ENCODE measurements at places on chromosomes 5 and 9. TPM values are rescaled to one million over a fixed set of nuclear protein-coding genes. Genes with fewer than 3 reads are reported as not detected.

The BHMT gene
- 9.7 TPM for polyA plus RNA-seq

The CLIC3 gene
- polyA plus RNA-seq: 45.0 TPM

The ANKH gene
- polyA plus RNA-seq: 27.6 TPM

The QRFP gene
- polyA plus RNA-seq: 0.74 TPM

The LCN10 gene
- polyA plus RNA-seq: not detected

The MEIKIN gene
- polyA plus RNA-seq: not detected

The SPAG8 gene
- polyA plus RNA-seq: 0.55 TPM

The CATSPER3 gene
- 0.59 TPM for polyA plus RNA-seq

The GNAQ gene
- 25.7 TPM for polyA plus RNA-seq

The CNOT8 gene
- polyA plus RNA-seq: 46.7 TPM

The TYRP1 gene
- 10.3 TPM for polyA plus RNA-seq

The PPP3R2 gene
- not detected for polyA plus RNA-seq

The NTRK2 gene
- 3.4 TPM for polyA plus RNA-seq

The FOXD4L6 gene
- polyA plus RNA-seq: not detected

The TOMM5 gene
- 283 TPM for polyA plus RNA-seq

The RASGEF1C gene
- not detected for polyA plus RNA-seq

The OR5C1 gene
- not detected for polyA plus RNA-seq

The ANKRD18A gene
- polyA plus RNA-seq: 0.36 TPM

The KLF4 gene
- polyA plus RNA-seq: 35.0 TPM

The RAD23B gene
- 19.4 TPM for polyA plus RNA-seq

The RANBP17 gene
- polyA plus RNA-seq: 11.7 TPM

The SPINK6 gene
- not detected for polyA plus RNA-seq

The TMEM171 gene
- polyA plus RNA-seq: 2.0 TPM

The GAPT gene
- not detected for polyA plus RNA-seq

The HRCT1 gene
- 0.72 TPM for polyA plus RNA-seq

The WNT8A gene
- polyA plus RNA-seq: not detected

The ECSCR gene
- 1.3 TPM for polyA plus RNA-seq

The LHX3 gene
- not detected for polyA plus RNA-seq
